ENCODE measurements at places on chromosomes 3 and 15.

- no peak for DNase-seq
These were observed 96.7 kb upstream of the PTPRG start for GRCh38 chr3:61464518-61465140.

DNA sequence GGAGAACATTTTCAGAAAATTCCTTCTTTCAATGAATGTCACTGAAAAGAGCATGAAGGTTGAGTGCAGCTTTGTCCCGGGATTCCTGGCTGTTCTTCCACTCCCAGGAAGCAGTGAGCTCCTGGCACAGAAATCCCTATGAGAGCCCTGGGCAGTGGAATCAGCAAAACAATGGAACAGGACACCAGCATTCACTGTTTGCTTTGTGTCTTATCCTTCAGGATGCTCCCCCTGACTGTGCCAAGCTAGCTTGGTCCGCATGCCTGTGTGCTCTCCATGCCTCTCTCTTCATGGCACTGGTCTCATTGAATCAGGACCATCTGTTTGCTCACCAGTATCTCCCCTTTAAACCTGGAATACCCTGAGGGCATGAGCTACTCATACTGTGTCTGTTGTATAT is 102.0 kb upstream of the GADL1 start:
- DNase-seq: no peak

DNA sequence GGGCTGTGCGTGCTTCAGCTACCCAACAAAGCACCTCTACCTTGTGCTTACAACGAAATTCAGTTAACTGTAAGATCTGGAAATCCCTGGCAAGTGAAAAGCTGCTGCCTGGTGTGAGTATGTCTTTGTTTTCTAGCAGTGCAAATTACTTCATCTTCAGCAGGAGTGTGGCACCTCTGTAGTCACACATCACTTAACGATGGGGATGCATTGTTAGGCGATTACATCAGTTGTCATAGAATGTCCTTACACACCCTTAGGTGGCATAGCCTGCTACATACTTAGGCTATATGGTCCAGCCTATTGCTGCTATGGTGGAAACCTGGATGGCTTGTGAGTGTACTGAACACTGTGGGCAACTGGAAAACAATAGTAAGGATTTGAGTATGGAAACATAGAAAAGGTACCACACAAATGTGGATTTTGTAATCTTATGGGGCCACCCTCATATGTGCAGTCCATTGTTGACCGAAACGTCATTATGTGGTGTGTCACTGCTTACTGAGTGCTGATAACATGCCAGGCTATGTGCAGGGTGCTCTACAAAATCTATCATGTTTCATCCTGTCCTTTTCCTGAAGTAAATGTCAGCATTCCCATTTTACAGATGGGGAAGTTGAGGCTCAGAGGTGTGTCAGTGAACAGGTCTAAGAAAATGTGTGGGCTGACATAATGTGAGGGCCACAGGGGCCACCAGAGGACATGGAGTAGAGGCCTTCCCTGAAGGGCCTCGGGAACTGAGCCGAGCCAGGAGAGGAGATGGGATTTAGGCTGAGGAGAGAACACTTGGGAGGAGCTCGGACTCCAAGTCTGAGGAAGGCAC is 173.5 kb downstream of the VGLL4 start:
- no peak for DNase-seq

- no peak for DNase-seq
These were observed 45.1 kb downstream of the EFCAB12 start for GRCh38 chr3:129383292-129383860.

DNA sequence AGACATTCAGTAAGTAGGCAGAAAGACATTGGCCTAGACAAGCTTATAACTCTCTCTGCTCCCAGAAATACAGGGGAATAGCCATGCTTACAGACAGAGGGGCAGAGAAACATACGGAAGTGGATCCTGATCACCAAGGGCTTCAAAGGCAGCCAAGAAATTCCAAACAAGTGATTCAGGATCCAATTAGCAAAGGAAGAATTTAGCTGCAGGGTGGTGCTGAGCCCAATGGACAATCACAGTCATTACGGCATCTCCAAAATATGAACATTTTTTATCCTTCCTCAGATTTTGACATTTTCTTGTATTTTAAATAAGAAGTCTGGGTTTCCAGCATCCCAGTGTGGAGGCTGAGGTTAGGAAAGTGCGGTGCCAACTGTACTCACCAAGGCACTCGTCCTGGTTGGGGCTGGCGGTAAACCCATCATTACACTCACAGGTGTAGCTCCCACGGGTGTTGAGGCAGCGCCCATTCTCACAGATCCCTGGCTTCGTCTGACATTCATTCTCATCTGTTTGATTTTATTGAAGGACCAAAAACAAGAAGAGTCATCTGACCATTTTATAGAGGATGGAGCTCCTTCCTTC is 96.8 kb downstream of the DUT start:
- no peak for DNase-seq

- no peak for DNase-seq
These were observed 18.4 kb downstream of the FNDC3B start for GRCh38 chr3:172057624-172058327.

GRCh38 chr3:105885256-105885655 is 16.4 kb upstream of the CBLB start:
- no peak for DNase-seq
